GDM1 (cell line): ENCODE measurements at places on chromosomes 12 and 14.

- DNase-seq = no peak
These were observed 51.1 kb downstream of the CALM1 start for GRCh38 chr14:90447720-90448497.

DNA sequence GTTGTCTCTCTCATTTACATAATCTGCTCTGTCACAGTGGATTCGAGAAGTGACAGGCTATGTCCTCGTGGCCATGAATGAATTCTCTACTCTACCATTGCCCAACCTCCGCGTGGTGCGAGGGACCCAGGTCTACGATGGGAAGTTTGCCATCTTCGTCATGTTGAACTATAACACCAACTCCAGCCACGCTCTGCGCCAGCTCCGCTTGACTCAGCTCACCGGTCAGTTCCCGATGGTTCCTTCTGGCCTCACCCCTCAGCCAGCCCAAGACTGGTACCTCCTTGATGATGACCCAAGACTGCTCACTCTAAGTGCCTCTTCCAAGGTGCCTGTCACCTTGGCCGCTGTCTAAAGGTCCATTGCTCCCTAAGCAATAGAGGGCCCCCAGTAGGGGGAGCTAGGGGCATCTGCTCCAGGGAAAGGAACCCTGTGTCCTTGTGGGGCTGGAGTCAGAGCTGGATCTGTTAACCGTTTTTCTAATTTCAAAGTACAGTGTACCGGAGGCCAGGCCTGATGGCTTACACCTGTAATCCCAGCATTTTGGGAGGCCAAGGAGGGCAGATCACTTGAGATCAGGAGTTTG, 5.1 kb downstream of the ERBB3 start:
- DNase-seq = no peak

- no peak for DNase-seq
These were observed 74.3 kb upstream of the SRSF5 start for GRCh38 chr14:69692594-69692993.

GRCh38 chr14:105155681-105156413, 12.7 kb downstream of the JAG2 start:
- no peak for DNase-seq
